Thoracic aorta (tissue), 2 donors: ENCODE measurements at places on chromosomes 12 and 14. TPM values are rescaled to one million over a fixed set of nuclear protein-coding genes. Genes with fewer than 3 reads are reported as not detected.

INSM2 gene
- total RNA-seq = not detected

DNA sequence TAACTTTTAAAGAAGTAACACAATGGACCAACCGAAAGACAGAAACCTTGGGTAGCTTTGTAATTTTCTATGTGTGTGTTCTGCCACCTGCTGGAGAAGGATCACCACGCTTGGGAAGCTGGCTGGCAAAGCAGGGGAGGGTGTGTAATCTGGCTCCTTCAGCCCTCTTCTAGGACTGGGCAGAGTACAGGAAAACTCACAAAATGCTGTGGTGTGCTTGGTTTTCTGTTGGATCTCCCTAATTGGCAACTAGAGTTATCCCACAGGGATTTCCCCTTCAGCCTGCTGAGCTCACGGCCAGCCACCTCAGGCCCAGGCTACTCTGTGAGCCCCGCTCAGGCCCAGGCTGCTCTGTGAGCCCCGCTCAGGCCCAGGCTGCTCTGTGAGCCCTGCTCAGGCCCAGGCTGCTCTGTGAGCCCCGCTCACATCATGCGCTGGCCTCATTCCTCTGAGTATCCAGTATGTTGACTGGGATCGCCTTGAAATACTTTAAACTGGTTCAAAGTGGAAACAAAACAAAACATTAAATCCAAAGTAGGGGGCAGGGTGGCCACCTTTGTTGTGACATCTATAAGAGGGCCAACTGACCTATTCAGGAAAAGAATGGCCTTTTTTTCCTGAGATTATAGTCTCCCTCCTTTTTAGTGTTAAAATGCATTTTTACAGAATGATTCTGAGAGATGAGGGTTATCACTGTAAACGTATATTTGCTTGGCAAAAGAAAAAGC, 52.0 kb upstream of the RNU6-8 start:
- no peak overlapping the region for H3K4me3 ChIP-seq
- peak; percentile 40 for DNase-seq
- peak overlapping the region; percentile 74 for H3K27ac ChIP-seq
- H3K36me3 ChIP-seq = no peaks in the 10 kb centered on the region

- H3K4me3 ChIP-seq = no peak overlapping the region
- no peak overlapping the region for H3K27ac ChIP-seq
- DNase-seq = no peak
- no peaks in the 10 kb centered on the region for H3K27me3 ChIP-seq
Measured at GRCh38 chr14:68243450-68244010, 424.0 kb downstream of the RAD51B start.

RBM25 gene
- 49.3 TPM for total RNA-seq

KRT8 gene
- total RNA-seq = 175 TPM

DNA sequence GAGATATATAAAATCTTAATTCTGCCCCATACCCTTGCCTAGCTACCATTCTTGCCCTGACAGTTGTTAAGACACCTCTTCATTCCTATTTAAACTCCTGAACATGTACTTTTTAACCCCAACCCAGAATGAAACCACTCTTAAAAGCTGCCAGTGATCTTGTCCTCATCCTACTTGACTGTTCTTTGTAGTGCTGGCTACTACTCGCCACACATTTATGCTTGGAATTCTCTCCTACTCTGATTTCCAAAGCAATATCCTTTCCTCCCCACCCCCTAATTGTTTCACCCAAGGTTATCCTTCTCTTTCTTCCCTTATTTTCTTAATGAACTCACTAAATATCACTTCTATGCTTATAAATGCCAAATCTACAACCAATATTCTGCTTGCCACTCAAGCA, 4.1 kb downstream of the NFYB start:
- peaks cover 74% of the 10 kb centered on the region for H3K4me1 ChIP-seq
- no peak overlapping the region for H3K4me3 ChIP-seq
- H3K36me3 ChIP-seq = peaks cover 5% of the 10 kb centered on the region
- no peak for DNase-seq
- no peak overlapping the region for H3K27ac ChIP-seq

GRCh38 chr14:75150150-75150549, 23.3 kb upstream of the NEK9 start:
- no peak for DNase-seq
- H3K27ac ChIP-seq = peak overlapping the region; percentile 36
- no peak overlapping the region for H3K4me3 ChIP-seq
- H3K27me3 ChIP-seq = no peaks in the 10 kb centered on the region
- peaks cover 11% of the 10 kb centered on the region for H3K36me3 ChIP-seq

AQP2 gene
- not detected for total RNA-seq

GRCh38 chr14:68397822-68398221, 395.0 kb downstream of the ZFP36L1 start:
- no peak overlapping the region for H3K27ac ChIP-seq
- no peaks in the 10 kb centered on the region for H3K36me3 ChIP-seq
- H3K4me1 ChIP-seq = peaks cover 53% of the 10 kb centered on the region
- DNase-seq = no peak
- no peak overlapping the region for H3K4me3 ChIP-seq

DNA sequence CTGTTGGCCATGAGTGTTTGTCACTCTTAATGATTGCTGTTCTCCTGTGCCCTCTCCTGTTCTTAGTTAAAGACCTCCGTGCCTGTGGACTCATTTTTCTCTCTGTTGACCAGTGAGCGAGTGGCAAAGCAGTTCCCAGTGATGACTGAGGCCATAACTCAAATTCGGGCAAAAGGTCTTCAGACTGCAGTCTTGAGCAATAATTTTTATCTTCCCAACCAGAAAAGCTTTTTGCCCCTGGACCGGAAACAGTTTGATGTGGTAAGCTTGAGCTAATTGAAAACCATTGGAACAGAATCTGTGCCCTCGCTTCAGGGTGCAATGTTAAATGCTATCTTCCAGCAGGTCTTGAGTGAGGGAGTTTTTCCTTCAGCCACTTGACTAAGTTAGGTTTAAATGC, 19.8 kb downstream of the ACAD10 start:
- peaks cover 16% of the 10 kb centered on the region for H3K36me3 ChIP-seq
- H3K27me3 ChIP-seq = no peaks in the 10 kb centered on the region
- H3K27ac ChIP-seq = no peak overlapping the region
- H3K4me3 ChIP-seq = no peak overlapping the region
- no peak for DNase-seq

DNA sequence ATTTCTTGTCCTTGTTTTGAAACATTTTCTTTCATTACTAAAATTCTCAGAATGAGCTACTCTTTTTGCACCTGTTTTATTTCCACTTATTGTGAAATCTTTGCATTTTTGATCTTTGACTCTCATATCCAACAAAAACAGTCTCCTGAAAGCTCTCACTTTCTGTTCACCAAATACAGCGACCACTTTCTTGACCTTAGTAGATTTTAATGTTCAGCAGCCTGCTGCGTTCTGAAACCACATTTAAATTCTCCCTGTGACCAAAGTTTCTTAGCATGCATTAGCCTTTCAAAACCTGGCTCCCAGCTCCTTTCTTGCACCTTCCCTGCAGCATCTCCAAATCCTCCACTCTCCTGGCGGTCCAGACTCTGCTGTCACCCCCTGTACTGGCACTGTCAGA, 404.4 kb upstream of the PDE3A start:
- H3K27me3 ChIP-seq = no peaks in the 10 kb centered on the region
- H3K4me3 ChIP-seq = no peak overlapping the region
- DNase-seq = no peak
- no peaks in the 10 kb centered on the region for H3K36me3 ChIP-seq

GRCh38 chr12:1171657-1172408, 180.8 kb downstream of the ERC1 start:
- H3K36me3 ChIP-seq = peaks cover 4% of the 10 kb centered on the region
- H3K4me3 ChIP-seq = no peak overlapping the region
- H3K27ac ChIP-seq = no peak overlapping the region
- DNase-seq = no peak
- no peaks in the 10 kb centered on the region for H3K4me1 ChIP-seq

DNA sequence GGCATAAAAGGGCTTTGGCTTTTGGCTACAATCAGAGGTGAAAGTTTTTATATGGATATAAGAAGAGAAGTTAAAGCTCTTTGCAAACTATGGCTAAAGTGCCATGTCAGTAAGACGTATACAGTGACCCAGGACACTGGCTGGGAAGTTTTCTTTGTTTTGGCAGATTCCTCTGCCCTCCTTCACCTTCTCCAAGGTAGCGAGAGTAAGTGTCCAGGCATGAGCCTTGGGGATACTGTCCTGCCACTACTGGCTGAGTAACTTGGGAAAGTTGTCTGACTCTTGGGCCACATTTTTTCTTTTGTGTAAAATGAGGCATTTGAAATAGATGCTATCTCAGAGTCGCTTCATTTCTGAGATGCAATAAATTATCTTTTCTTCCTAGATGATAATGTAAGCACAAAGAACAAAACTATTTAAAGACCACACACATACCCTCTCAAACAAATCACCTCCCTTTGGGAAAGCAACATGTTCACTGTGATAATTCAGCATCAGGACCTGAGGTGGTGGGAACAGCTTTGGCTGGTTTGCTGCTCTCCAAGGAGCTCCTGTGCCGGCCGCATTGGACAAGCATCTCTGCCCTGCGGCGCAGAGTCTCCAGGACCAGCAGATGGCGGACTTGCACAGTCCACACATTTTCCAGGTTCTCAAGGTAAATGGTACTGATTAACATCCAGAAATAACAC, 106.3 kb downstream of the PTCSC3 start:
- H3K27me3 ChIP-seq = no peaks in the 10 kb centered on the region
- H3K4me1 ChIP-seq = peaks cover 5% of the 10 kb centered on the region
- H3K36me3 ChIP-seq = no peaks in the 10 kb centered on the region
- no peak overlapping the region for H3K27ac ChIP-seq
- H3K4me3 ChIP-seq = no peak overlapping the region

DNA sequence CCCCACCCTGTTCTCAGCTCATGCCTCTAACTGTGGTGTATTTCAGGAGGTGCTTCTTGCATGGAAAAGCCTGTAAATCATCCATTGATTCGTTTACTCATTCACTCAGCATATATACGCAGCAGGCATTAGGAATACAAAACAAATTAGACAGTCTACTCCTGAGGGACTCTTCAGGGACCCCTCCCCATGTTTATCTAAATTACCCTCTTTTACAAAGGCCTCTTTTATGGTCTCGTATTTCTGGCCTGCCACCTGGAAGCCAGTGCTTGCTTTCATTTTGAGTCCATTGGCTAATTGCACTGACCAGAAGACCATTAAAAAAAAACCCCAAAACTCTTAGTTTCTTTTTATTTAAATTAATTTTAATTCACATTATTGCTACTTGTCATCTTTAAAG, 134.4 kb downstream of the DACT1 start:
- no peaks in the 10 kb centered on the region for H3K4me1 ChIP-seq
- no peak overlapping the region for H3K4me3 ChIP-seq
- no peaks in the 10 kb centered on the region for H3K36me3 ChIP-seq
- no peaks in the 10 kb centered on the region for H3K27me3 ChIP-seq
- no peak overlapping the region for H3K27ac ChIP-seq
- no peak for DNase-seq

DNA sequence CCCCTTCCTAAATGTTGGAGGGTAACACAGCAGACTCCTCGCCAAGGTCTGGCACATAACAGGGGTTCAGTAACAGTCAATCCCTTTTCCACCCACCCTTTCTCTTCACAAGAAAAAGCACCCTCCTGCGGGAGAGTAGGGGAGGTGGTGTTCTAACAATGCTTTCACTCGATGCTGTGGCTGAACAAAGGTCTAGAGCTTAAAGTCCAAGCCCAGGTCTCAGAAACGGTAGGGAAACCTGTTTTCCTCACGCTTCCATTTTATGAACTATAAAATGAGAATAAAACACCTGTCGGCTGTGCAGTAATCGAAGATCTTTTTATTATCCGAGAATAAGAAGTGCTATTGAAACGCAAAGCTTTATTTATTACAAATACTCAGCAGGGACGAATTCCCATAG, 20.9 kb upstream of the CACNA2D4 start:
- H3K4me3 ChIP-seq = no peak overlapping the region
- H3K27me3 ChIP-seq = no peaks in the 10 kb centered on the region
- H3K36me3 ChIP-seq = peaks cover 7% of the 10 kb centered on the region
- peaks cover 48% of the 10 kb centered on the region for H3K4me1 ChIP-seq
- DNase-seq = no peak

AQP6 gene
- not detected for total RNA-seq

SLC25A47 gene
- total RNA-seq = not detected

DNA sequence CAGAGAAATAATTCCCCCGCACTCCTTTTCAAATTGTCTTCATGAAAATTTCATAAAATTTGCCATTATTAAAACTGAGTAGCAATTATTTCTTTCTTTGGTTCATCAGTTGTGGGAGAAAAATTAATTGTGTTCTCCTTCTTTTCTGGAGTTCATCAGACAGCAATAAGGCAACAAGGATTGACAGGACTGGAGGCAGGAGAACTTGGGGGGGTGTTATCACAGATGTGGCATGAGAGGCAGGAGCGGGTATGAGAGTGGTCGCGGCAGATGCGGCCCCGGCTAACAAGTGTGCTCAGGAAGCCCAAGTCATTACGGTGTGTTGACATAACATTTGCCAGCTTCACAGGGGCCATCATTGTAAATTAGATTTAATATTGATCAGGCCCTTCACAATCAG, 306.6 kb upstream of the TMPO start:
- H3K36me3 ChIP-seq = no peaks in the 10 kb centered on the region
- no peak overlapping the region for H3K4me3 ChIP-seq
- H3K27ac ChIP-seq = no peak overlapping the region
- DNase-seq = no peak

TMEM179 gene
- not detected for total RNA-seq

FSCB gene
- total RNA-seq = 1.2 TPM

DNA sequence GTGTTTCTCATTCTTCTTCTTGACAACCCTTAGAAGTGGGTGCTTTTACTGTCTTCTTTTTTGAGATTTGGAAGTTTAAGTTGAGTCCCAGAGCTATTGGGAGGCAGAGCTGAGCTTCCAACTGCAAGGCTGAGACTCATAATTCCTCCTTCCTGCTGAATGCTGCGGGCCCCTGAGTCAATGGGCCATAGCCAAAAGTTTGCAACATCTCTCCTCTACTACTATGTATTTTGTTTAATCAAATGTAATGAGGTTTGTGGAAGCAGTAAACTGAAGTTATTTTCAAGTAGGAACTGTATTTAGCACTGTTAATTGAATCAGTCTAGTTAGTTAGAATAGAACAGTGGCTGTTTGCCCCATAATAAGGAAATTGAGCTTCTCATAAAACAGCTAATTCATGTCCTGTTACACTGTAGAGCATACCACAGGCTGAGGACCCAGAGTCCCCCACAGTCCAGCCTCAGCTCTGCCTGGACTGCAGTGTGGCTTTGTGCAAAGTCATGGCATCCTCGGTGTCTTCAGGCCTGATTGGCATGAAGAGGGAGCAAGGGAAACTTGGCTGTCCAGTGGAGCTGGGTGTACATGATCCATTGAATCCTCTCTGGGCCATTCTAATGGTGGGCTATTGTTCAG, 631.7 kb downstream of the VRK1 start:
- H3K27ac ChIP-seq = no peak overlapping the region
- H3K36me3 ChIP-seq = no peaks in the 10 kb centered on the region
- DNase-seq = no peak

GRCh38 chr14:22883173-22883976, at the start of gene REM2:
REM2 (plus strand) TSS chr14:22883222; CDS start chr14:22883288, 66 bp downstream.
- H3K36me3 ChIP-seq = peaks cover 8% of the 10 kb centered on the region
- H3K4me3 ChIP-seq = no peak within 1 kb of the TSS
- H3K4me1 ChIP-seq = peaks cover 20% of the 10 kb centered on the region
- no peaks in the 10 kb centered on the region for H3K27me3 ChIP-seq
- DNase-seq = no peak

HCAR2 gene
- not detected for total RNA-seq

POTEG gene
- total RNA-seq = not detected

- H3K4me3 ChIP-seq = no peak overlapping the region
- no peak overlapping the region for H3K27ac ChIP-seq
- H3K36me3 ChIP-seq = no peaks in the 10 kb centered on the region
- no peak for DNase-seq
Measured at GRCh38 chr12:47989023-47989417, 15.3 kb downstream of the COL2A1 start.
